ENCODE measurements at places on chromosomes 2 and 18.

DNA sequence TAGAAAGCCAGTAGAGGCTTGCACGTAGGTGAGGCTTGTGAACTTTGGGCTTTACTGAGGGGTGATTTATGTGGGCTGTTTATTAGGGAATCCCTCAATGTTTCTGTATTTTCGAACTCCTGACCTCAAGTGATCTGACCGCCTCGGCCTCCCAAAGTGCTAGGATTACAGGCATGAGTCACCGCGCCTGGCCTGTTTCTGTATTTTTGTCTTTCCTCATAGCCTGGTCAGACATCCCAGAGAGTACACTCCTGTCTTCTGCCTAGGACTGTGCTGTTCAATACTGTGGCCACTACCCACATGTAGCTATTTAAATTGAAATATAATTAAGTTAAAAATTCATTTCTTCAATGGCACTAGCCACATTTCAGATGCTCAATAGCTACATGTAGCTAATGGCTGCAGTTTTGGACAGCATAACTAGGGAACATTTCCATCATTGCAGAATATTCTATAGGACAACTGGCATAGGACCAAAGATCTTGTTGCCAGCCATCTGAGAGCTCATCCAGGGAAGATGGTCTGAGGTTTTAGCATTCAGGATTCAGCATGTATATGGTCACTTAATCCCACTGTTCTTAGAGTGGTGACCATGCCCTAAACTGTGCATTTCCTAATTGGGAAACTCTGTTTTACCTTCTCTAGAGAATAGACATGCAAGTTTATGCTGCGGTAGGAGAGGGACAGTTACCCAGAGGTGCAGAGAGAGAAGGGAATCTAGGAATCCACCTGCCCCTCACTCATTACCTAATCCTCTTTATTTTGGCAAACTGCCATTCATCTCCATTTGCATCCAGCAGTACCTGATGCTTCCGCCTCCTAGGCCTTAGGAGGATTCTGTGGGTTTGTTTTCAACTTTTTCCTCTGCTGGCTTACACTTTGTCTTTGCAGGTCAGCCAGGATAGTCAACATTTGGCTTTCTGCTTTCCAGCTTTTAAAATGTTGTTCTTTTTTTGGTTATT lies 64.4 kb downstream of the LCLAT1 start:
- DNase-seq, result no peak

DNA sequence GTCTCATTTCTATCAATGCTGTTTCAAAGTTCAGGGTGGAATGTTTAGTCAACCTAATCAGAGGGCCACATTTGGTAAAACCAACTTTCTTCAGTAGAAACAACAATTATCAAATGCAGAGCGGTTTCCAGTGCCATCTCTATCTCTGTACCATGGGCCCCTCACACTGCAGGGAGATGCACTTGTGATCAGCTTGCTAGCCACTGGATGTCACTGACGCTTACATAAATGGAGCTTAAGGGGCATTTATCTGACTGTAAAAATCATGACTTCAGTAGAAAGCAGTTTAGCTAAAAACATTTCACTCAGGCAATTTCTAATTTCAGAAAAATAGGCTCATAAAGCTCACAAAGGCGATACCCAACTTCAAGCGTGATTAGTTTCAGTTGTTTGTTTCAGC lies 678.0 kb downstream of the ZEB2 start:
- no peak for DNase-seq

GRCh38 chr2:168097431-168097830 lies 150.0 kb downstream of the STK39 start:
- DNase-seq, result no peak

DNA sequence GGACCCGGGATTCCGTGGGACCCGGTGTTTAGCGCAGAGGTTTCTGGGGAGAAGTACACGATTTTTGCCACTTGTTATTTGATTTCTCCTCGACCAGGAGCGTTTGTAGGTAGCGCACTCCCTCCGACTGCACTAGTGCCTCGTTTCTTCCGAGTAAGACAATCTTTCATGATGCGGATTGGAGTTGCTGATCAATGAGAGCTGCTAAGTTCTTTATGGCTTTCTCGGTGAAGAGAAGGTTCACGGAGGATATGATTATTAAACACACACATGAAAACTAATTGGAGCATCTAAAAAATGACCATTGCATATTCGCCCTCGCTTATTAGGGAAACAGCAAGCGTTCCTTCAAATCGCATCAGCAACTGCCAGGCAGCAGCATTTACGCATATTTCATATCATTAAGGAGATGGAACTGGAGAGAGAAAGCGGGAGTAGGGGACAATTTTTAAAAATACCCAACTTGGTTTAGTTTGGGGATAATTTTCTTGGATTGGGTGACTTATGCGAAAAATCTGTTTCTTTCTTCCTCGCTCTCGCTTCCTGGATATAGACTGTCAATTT lies 616 bp downstream of the EML6 start:
- DNase-seq, result no peak

DNA sequence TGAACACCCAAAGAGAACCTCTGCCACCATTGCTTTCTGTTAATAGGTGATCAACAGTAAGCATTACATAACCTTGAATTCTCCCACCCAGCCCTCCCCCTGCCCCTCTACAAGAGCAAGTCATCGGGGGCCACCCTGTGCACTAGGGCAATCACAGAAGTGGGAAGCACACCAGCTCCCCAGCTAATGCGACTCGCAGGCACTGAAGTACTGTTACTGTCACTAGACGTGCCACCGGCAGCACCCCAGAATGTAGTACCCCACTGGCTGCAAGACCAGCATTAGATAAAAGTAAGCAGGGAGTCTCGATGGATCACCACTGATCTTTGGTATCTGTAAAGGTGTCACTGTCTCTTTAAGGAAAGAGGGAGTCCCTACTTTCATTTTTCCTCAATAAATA lies 167.6 kb downstream of the FAM210A start:
- no peak for DNase-seq

DNA sequence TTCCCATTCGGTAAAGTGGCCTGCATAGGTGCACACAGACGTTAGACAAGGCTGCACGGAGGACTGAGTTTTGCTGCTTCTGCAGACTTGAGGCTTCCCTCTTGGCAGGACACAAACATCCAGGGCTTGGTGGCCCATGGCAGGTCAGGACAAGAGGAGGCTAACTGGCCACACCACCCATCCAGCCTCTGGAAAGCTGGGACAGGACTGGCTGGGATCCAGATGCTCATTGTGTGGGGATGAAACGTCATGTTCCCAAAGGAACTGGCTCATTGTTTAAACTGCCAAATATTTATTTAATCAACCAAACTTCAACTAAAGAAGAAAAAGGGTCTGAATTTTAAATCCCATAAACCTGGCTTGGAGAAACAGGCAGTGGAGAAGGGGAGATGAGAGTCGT lies 239.1 kb upstream of the EPAS1 start:
- DNase-seq, result no peak

GRCh38 chr2:37060446-37060845 lies 23.7 kb downstream of the HEATR5B start:
- DNase-seq, result no peak

DNA sequence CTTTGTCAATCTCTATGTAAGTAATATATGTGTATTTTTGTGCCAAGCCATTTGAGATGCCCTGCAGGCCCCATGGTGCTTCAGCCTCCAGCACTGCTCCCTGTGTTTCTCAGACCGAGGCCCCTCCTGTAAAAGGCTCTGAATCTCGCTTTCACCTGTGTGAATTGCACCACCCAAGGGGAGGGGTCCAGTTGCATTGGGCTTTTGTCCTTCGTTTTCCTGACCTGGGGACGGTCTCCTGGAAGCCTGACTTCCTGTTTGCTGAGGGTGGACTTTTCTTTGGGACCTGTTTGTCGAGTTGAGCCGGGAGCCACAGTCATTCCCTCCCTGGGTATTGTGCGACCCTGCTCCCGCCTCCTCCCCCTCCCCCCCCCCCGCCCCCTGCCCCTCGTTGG lies 48.9 kb downstream of the AGAP1 start:
- no peak for DNase-seq

GRCh38 chr18:3664563-3665178 lies 214.7 kb downstream of the TGIF1 start:
- DNase-seq, result no peak

DNA sequence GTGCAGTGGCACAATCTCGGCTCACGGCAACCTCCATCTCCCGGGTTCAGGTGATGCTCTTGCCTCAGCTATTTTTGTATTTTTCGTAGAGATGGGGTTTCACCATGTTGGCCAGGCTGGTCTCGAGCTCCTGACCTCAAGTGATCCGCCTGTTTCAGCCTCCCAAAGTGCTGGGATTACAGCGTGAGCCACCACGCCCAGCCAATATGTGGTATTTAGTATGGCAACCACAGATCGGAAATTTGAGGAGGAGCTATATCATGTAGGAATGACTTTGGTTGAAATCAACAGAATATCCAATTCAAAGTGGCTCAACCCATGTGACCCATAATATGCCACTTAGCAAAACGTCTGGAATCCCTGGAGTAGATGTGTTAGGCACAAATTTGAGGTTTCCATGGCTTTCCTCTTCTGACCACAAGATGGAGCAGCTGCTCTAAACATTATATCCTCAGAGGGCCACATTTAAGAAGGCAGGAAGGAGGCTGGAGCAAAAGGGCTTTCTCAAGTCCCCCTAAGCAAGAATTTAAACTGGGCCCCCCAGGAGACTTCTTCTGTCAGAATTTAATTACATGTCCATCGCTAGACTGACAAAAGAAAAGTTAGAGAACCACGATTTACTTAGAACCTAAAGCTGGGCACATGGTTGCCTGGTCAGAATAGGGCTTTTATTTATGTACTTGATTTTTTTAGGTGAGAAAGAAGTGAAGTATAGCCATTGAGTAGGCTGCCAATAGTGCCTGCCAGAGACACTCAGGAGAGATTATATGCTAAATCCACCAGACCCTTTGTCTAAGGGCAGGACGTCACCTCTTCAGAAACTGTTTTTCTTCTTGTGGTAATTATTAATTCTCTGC lies 49.6 kb upstream of the ITSN2 start:
- DNase-seq, result no peak

DNA sequence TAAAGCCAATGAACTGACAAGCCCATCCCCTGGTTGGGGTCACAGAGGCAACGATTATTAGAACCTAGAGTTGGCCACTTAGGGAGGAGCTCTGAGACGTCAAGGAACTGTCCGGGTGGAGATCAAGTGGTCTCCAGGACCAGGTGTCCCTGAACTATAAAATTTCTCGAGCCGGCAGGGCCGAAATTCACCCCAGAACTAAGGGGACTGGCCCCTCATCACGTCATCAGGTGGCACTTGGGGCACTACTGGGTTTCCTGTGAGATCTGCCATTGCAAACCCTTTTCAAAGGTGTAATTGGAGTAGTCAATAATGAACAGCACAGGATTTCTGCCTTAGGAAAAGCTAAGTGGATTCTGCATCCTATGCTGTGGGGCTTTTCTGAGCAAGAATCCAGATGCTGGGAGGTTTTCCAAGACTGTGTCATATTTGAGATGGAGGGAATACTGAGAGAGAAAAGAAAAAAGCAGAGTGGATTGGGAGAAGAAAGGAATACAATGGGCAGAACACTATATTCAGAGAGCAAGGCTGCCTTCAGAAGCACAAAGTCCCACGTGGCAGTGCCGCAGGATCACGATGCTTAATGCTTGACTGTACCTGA lies 113.6 kb downstream of the ALPK2 start:
- DNase-seq, result no peak

- no peak for DNase-seq
Observed at GRCh38 chr2:144703852-144704708, 184.2 kb upstream of the ZEB2 start.

GRCh38 chr2:15517793-15518192 lies 43.3 kb downstream of the NBAS start:
- no peak for DNase-seq

GRCh38 chr2:145797692-145798091 lies 1277.8 kb upstream of the ZEB2 start:
- no peak for DNase-seq

DNA sequence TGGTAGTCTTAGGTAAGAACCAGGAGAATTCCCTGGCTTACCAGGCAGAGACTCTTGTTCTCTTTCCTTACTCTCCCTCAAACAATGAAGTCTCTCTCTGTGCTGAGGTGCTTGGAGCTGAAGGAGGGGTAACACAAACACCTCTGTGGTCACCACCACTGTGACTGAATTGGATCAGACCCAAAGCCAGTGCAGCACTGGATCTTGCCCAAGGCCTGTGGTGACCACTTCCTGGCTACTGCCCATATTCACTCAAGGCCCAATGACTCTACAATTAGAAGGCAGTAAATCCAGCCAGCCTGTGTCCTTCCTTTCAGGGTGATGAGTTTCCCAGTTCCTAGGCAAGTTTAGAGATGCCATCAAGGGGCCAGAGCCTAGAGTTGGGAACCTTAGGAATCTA lies 706.8 kb downstream of the SLC4A3 start:
- DNase-seq, result no peak

GRCh38 chr2:21050164-21050563 lies 6.3 kb upstream of the APOB start:
- DNase-seq, result no peak

- no peak for DNase-seq
Observed at GRCh38 chr2:236743039-236743920, 173.7 kb downstream of the ACKR3 start.

- no peak for DNase-seq
Observed at GRCh38 chr18:6734726-6735430, 5.4 kb downstream of the ARHGAP28 start.

DNA sequence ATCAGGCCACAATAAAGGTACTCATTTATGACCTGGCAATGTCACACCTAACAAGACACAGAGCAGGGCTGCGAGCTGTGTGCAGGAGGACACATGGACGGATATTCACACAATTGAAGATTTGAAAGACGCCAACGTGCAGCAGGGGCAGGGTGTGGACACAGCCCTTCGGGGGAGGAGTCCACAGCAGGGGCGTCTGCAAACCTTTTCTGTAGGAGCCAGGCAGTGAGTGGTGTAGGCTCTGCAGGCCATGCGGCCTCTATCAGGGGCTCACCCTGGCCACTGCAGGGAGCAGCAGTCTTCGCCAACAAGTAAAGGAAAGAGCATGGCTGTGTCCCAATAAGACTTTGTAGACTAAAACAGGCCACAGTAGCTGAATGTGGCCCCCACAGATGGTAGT lies 125.7 kb upstream of the SNTG2 start:
- DNase-seq, result no peak

GRCh38 chr18:525036-525797 lies 24.7 kb upstream of the COLEC12 start:
- no peak for DNase-seq

DNA sequence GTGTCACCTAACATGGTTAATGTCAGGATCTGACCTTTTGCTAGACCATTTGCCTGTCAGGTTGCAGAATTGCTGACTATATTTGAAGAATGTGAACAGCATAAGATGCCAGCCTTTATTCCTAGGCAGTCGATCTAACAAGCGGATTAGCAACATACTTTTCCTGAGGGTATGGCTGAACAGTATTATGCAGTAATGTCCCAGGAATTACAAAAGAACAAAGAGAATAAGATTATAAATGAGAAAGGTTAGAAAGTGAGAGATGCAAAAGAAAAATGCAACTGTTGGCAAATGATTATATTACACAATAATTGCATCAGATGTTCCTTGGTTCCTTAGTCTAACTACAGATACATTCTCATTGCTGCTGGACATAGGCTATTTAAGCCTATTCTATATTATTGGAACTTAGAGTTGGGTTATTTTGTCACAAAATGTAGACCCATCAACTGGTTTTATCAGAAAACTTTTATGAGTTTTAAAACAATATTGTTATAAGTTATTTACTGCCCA lies 647.1 kb upstream of the CRIM1 start:
- DNase-seq, result no peak

GRCh38 chr2:68700560-68700959 lies 34.1 kb upstream of the ARHGAP25 start:
- no peak for DNase-seq
